ENCODE measurements at places on chromosomes 3 and 15.
A peak's percentile ranks its signal among the peaks of the same experiment; 100 is the strongest.

DNA sequence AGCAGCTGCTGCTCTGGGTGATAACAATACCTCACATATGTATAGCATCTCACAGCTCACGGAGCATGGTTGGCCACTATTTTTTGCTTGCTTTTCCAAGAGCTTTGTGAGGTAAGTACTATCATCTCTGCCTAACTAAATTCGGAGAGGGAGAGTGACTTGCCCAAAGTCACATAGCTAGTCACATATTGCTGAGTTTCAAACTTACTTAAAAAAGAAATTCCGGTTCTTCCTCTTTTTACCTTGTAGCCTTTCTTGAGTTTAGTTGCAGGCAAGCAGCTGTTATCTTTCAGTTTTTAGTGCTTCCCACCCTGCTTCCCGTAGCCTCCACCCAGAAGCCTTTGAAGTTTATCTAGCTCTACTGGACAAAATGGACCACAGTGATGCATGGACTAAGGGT is 309.2 kb downstream of the PDCD6IP start:
- no peak for DNase-seq

DNA sequence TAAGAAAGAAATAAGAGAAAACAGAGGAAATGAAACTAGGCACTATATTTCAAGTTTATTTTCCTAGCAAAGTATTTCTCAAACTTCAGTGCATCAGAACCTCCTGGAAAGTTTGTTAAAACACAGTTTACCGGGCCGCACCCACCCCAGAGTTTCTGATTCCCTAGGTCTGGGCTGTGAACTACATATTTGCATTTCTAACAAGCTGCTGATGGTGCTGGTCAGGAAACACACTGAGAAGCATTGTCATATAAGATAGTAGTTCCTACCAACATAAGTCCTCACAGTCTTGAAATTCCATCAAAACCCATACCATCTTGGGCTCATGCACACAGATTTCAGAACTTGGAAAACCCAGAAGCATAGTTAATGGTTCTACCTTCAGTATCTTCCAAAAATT is 8.3 kb downstream of the SLC9A9 start:
- DNase-seq: no peak

DNA sequence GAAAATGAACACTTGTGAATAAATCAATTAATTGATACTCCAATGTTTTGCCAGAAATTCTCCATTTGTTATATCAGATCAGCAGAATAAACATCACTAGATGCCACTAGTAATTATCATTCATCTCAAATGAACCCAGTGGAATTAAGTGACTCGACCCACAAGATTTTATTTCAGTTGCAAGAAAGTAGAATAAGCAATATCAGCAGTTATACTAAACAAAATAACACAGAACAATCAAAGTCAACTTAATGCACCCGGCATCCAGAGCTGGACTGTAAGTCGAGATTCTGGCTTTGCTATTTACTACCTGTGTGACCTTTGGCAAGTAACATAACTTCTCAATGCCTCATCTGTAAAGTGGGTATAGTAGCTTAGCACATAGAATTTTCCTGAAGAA is 256.5 kb downstream of the MEIS2 start:
- DNase-seq: no peak

DNA sequence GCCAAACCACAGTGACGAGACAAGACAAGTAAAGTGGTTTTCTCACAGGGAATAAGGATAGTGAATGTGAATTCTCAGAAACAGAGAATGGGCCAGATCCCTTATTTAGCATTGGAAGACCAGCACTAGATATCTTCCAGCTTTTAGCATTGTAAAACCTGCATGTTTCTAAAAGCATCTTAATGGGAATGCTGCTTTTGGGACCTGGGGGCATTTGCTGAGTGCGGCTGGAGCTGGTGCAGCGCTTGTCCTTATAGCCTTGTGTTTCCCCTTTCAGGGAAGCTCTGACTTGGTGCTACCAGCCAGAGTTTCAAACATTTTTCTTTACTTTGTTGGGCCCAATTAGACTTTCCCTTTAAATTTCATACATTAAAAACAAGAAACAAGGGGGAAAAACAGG is 52.9 kb downstream of the CLSTN2 start:
- no peak for DNase-seq

DNA sequence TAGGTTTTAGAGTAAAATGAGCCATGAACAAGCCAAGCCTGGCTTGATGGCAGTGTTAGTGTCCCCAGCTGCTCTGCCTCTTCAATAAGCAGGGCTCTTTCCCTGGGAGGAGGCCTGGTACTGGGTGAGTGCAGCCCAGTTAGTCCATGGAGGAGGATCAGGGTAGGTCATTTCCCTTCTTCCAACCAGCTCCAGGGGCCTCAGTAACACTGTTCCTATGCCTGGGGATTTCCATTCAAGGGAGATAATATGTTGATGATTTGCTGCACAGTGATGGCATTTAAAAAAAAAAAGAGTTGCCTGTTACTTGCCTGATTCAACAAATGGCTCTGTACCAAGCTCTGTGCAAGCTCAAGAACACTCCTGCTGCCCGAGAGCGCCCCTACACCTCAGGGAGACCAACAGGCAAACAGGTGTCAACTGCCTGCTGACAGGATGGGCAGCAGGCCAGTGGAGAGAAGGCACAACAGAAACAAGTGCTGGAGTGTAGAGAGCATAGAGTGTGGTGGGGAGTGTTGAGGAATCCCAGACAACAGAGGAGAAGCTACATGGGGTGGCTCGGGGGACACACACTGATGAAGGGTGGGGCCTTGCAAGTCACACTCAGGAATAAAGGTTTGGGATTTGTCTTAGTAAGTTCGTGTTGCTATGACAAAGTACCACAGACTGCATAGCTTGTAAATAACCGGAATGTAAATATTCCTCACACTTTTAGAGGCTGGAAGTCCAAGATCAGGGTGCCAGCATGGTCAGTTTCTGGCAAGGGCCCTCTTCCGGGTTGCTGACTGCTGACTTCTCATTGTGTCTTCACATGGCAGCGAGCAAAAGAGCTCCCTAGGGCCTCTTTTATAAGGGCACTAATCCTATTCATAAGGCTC is 78.6 kb upstream of the PXYLP1 start:
- no peak for DNase-seq

DNA sequence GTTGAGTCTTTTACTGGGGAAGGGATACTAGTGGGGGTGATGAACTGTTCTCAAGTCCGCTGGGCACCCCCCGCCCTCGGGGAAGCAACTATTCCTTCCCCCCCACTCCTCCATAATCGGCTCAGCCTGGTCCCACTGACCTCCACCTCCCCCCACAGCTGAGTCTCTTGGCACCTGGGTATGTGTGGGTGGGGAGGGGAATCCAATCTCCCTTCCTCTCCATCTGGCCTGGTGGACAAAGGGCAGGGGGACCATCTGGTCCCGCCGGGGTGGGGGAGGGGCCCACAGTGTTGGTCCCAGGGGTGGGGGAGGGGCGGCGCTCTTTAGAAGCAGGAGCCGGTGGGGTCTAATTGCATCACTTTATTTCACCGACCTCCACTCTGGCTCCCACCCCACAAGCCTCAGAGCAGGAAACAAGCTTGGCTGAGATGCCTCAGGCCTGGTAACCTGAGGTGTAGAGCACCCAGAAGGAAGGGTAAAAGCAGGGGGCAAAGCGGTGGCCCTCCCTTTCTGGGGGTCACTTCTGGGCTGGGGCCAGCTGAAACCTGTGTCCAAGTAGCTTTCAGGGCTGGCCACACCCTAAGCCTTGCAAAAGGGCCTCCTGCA is 1.0 kb upstream of the PCBP4 start:
- DNase-seq: no peak

GRCh38 chr3:122067214-122067550 is 12.0 kb downstream of the CD86 start:
- no peak for DNase-seq

- no peak for DNase-seq
Observed at GRCh38 chr3:31967592-31967991, 13.5 kb downstream of the OSBPL10 start.

GRCh38 chr15:83559310-83559966 is 94.5 kb upstream of the ADAMTSL3 start:
- peak; percentile 5 for DNase-seq

GRCh38 chr15:72796515-72797337 is 13.2 kb upstream of the ADPGK start:
- no peak for DNase-seq

DNA sequence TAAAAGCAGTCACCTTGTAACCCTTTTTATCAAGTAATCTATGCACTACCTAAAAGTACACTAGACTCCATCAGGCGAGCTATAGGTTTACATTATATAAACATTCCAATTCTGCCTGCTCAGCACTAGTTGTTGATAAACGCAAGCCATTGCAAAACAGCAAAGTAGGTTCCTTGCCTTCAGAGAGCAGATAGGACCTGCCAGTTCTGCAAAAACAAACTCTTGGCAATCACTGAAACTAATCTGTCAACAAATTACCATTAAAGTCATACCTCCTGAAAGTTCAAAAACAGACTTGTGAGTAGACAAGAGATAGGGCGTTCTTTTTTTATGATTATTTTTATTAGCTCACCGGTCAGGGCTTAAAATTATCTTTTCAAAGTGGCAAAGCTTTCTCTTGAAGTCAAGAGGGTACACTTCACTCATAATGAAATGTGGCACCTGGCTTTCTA is 392.5 kb downstream of the FOXP1 start:
- DNase-seq: no peak

- DNase-seq: no peak
Observed at GRCh38 chr3:168545591-168545990, 449.9 kb upstream of the GOLIM4 start.

GRCh38 chr15:90449206-90449735 is 61.2 kb downstream of the IQGAP1 start:
- no peak for DNase-seq

GRCh38 chr3:21294768-21295167 is 456.2 kb downstream of the ZNF385D start:
- DNase-seq: no peak

DNA sequence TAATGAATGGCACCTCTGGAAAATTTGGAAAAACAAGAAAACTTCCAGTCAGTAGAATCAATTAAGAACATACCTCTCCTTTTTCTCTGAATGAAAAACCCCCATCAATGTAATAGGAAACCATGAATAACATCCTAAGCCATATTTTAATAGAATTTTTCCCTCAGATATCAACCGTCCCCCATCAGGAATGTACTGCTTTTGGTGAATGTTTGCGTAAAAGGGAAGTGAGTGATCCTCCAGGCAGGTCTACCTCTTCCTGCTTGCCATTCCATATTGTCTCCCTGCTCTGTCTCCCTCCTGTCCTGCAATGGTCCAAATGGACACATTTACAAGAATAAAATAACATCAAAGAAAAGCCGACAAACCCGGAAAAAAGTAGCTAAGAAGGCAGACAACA is 30.8 kb downstream of the LAMP3 start:
- no peak for DNase-seq

GRCh38 chr3:186844908-186845307 is 2.4 kb downstream of the ADIPOQ start:
- no peak for DNase-seq

DNA sequence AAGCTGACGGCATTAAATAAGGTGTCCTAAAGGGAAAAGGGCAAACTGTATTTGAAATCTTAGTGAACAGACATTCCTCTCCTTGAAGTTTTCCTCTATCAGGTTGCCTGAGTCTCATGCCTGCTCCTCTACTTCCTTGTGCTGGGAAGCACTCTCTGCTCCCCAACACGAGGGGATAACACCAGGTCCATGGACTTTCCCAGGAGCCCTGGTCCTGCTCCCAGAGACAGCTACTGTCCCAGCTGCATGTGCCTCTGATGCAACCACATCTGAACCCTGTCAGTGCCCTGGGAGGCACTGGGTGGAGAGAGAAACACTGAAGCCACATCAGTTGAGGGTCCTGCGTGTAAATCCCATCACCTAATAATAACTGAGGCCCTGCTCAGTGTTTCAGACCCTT is 7.4 kb downstream of the TLR9 start:
- no peak for DNase-seq

- DNase-seq: no peak
Observed at GRCh38 chr3:50238549-50239026, 2.6 kb downstream of the GNAI2 start.

DNA sequence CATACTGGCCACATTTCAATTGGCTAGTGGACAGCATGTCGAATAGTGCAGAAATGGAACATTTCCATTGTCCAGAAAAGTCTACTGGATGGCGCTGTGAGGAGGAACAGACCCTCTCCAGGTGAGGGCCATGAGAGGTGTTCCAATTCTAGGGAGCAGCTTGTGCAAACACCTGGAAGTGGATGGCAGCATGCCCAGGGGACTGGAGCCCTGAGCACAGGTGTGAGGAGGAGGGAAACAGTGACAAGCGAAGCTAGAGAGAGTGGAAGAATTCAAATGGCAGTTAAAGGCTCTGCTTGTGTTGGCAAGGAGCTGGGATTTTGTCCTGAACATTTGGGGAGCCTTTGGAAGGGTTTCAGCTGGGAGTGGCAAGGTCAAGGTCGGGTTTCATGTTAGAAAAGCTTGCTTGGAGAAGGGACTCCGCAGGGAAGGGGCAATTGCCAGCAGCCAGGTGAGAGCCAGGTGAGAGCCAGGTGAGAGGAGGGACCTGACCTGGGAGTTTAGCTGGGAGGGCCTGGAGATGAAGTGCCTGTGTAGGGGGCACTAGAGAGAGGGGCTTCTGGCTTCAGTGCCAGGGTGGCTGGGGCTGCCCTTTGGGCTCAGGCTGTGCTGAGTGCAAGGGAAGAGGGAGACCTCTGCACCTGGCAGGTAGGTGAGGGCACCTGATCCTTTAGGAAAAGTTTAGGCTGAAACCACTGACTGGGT is 93.8 kb downstream of the LINGO1 start:
- DNase-seq: no peak

- DNase-seq: no peak
Observed at GRCh38 chr3:10816019-10816862, at the start of gene SLC6A11. Gene SLC6A11 (plus strand): TSS chr3:10816228. CDS start chr3:10816266, 38 bp downstream.

DNA sequence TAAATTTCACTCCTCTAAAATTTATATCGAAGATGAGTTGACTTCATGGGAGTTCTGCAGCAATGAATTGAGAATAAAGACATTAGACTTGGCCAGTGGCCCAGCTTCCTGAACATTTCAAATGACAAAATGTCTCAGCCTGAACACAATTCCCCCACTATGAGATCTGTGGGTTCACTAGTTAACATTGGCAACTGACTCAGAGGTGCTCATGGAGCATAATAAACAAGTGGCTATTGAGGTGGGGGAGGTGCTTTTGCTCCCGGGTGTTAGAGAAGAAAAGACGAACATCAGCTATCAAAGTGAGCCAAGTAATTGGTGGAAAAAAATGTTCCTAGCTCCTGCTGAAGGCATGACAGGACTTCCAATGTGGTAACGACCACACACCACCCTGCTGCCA is 6.3 kb downstream of the ATP13A4 start:
- DNase-seq: no peak

GRCh38 chr15:34993877-34994276 is 5.8 kb upstream of the ZNF770 start:
- DNase-seq: no peak

- DNase-seq: no peak
Observed at GRCh38 chr3:174957081-174957480, 97.9 kb downstream of the NAALADL2 start.

- no peak for DNase-seq
Observed at GRCh38 chr15:73845907-73846306, 27.5 kb upstream of the TBC1D21 start.

GRCh38 chr3:4271834-4272233 is 31.3 kb upstream of the SETMAR start:
- DNase-seq: no peak

DNA sequence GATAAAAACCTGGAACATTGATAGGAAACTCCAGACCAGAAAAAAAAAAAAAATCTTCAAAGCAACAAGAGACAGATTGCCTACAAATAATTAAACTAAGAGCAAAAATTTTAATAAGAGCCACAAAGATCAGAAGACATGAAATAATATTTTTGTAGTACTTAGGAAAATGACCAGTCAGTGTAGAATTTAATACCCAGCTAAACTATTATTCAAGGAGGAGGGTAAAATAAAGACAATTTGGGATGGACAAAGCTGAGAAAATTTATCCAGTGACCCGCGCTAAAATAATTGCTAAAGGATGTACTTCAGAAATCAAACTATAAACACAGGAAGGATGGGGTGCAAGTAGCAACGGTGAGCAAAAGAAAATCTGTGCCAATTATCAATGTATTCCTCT is 133.2 kb downstream of the AQP9 start:
- DNase-seq: no peak
